ENCODE measurements at places on chromosomes 5 and 9.

DNA sequence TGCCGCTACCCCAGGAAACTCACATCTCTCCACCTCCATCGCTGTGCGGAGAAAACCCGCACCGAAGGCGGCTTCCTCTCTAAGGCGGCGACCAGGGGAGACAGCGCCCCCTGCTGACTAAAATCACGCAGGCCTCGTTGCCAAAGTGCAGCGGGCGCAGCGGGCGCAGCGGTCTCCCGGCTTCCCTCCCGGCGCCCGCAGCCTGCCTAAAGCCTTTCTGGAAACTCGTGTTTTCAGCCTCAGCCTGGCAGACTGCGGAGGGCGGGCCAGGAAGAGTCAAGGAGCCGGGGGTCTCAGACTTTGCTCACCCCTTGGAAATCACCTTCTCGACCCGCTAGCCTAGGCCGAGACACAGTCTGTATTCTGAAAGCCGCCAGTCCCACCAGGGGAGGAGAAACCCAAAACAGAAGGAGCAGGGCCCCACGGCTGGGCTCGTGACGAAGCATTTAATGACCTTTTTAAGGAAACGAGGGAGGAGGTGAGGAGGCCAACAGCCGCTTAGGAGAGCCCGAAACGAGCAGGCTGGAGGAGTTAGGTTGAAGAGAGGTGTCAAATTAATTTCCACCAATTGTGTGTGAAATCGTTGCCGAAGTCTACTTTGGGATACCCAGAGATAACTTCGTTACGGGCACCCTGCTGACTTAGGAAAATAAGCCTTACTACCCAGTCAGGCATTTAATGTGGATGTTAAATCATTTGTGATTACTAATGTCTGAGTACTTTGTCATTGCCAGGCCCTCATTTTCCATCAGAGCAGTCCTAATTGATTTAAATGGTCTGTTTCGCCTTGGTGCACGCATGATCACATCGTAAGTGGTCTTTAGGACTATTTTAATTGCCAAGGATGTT lies 7.3 kb upstream of the FOXB2 start:
- DNase-seq = peak; percentile 49

GRCh38 chr5:93071710-93072109 lies 509.3 kb downstream of the NR2F1-AS1 start:
- DNase-seq = no peak

GRCh38 chr9:90342607-90343006 lies 300.0 kb downstream of the DIRAS2 start:
- DNase-seq = no peak

DNA sequence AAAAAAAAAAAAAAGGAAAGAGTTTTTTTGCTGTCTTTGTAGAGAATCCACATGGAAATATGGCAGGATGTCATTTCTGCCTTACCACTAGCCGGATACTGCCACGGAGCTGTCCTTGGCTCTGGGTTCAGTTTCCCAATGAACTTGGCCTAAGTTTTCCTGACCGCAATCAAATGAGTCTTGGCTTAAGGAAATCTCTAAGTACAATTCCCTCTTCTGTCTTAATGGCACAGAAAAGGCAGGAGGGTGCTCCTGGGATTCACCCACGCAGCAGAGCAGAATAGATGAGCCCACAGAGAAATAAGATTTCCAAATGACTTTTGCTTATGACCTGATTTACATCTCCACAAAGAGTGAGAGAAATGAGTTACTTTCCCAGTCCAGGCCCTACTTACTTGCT lies 284.0 kb upstream of the VLDLR start:
- DNase-seq = no peak

- DNase-seq = no peak
These were observed 33.9 kb downstream of the SH3PXD2B start for GRCh38 chr5:172420235-172420939.

DNA sequence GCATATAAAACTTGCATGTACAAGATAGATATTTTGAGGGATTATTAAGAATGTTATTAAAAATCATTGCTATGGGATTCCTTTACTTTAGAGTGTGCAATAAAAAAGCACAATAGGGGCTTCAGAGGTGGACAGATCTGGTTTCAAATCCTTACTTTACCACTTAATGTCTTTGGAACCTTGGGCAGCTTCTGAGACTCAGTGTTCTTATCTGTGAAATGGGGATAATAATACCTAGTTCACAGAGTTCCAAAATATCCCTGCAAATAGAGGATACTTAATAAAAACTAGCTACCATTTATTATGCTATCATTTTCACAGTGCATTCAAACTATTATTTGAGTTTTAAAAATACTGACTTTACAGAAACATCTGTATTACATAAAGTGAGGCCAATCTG lies 23.3 kb upstream of the PANK3 start:
- no peak for DNase-seq

- DNase-seq = no peak
These were observed 203.1 kb upstream of the PPP1R2B start for GRCh38 chr5:156647034-156647451.

- DNase-seq = no peak
These were observed 65.0 kb upstream of the FCN2 start for GRCh38 chr9:134815435-134816214.

- DNase-seq = no peak
These were observed 10.2 kb upstream of the ERMP1 start for GRCh38 chr9:5842929-5843793.

DNA sequence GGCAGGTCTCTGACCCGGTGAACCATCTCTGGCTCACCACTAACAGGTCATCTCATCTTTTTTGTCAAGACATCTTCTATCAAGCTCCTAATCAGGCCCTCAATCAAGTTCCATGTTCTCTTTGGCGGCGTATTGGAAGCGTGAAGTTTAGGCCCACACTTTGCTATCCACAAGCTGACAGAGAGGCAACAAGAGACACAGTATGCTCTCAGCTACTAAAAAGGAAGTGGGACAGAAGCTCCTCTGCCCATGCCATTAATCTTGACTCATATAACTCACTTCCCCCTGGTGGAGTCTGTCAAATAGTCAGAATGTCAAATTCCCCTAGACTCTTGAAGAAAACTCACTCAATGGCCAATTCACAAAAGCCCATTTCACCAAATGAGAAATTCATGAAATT lies 77.6 kb upstream of the TMC1 start:
- no peak for DNase-seq

GRCh38 chr5:97425511-97425910 lies 242.5 kb upstream of the RIOK2 start:
- DNase-seq = no peak

- DNase-seq = no peak
These were observed 9.0 kb upstream of the EDF1 start for GRCh38 chr9:136875155-136875554.

GRCh38 chr9:136541709-136542108 lies 4.1 kb downstream of the NOTCH1 start:
- DNase-seq = no peak

- DNase-seq = no peak
These were observed 110.9 kb downstream of the FOXD1 start for GRCh38 chr5:73337586-73338255.

- DNase-seq = no peak
These were observed 28.3 kb downstream of the ALG2 start for GRCh38 chr9:99193466-99193821.

GRCh38 chr9:77997611-77998284 lies 33.9 kb downstream of the GNAQ start:
- DNase-seq = no peak

DNA sequence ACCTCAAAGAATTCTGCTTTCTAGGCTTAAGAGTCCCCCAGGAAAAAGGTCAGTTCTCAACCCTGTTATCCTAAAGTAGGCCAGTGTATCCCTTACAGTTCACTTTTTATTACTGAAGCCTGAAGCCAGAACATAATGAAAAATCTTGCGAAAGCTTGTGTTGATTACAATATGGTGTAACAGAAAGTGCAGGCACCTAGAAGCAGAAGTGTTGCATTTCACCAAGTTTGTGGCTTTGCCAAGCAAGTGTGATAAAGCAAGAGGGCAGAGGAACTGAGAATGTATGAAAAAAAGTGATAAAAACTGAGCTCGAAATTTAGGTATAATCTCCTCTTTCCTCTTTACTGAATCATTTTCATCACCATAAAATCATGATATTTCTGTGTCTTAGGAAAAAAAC lies 26.2 kb downstream of the AGTPBP1 start:
- DNase-seq = no peak

DNA sequence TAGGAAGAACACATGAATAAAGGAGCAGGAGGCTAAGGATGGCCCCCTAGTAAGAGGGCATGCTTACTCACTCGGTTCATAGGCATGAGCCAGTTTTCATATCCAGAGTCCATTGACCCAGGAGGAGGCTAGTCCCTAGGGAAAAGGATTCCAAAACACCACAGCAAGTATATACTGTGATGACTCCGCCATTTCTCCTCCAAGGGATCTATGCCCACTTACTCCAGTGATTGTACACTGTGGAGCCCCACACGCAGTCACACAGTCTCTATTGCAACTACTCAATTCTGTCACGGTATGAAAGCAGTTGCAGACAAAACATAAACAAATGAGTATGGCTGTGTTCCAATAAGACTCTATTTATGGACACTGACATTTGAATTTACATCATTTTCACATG lies 117.7 kb upstream of the ALDH1B1 start:
- no peak for DNase-seq

DNA sequence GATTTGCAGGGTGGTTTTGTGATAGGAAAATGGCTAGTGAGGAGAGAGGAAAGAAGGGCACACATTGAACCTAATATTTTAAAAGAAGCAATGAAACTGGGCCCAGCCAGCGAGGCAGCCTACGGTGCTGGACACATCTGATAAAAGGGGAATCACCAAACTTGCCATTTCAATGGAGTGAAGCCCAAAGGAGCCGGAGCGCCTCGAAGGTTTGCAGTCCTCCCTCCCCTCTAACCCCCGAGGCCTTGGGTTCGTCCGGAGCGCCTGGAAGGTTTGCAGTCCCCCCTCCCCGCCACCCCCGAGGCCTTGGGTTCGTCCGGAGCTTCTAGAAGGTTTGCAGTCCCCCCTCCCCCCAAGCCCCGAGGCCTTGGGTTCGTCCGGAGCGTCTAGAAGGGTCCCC lies 132.6 kb downstream of the TENT4A start:
- DNase-seq = no peak

GRCh38 chr9:6351737-6352136 lies 23.6 kb downstream of the TPD52L3 start:
- no peak for DNase-seq

- DNase-seq = no peak
These were observed 12.8 kb downstream of the CEP72 start for GRCh38 chr5:624951-625230.

DNA sequence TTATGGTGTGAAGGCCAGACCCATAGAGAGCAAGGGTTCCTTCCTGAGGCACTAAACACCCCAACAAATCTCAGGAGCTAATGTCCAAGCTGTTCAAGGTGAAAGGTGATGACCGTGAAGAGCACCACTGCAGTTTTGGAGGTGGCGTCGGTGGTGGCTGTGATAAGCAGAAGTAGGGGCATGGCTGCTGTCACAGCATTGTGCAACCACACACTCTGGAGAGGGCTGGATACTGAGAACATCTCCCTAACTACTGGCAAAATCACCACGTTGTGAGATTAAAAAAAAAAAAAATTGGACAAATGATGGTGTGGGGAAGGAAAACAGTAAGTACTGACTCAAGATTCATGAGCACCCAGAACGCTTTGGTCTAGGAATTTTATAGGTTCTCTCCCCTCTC lies 156.5 kb downstream of the PJA2 start:
- no peak for DNase-seq

DNA sequence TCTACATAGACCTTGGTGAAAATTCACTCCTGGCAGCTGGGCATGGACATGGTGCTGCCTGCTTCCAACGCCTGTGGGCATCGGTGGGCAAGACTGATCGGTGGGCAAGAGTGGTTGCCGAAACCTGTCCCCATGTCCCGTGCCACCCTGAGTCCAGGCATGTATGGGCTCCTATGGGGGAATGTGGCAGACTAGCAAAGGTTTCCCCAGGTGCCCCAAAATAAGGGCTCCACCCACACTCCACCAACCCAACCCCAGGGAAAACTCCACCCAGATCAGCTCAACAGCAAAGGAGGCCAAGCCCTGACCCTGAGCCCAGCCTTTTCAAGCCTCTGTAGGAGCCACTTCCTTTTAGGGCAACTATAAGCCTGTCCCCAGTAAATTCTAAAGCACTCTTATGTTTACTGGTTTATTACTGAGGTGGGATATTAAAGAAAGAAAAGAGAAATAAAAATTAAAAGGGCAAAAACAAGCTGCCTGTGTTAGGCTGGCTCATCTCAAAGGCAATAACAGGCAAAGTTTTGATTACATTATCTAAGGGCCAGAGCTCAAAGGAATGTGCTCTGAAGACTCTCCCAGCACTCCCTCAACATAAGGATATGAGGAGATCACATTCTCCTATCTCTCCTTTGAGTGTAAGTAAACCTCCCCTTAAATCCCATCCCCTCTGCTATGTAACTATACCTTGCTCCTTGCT lies 8.9 kb upstream of the SPATA31E1 start:
- no peak for DNase-seq

DNA sequence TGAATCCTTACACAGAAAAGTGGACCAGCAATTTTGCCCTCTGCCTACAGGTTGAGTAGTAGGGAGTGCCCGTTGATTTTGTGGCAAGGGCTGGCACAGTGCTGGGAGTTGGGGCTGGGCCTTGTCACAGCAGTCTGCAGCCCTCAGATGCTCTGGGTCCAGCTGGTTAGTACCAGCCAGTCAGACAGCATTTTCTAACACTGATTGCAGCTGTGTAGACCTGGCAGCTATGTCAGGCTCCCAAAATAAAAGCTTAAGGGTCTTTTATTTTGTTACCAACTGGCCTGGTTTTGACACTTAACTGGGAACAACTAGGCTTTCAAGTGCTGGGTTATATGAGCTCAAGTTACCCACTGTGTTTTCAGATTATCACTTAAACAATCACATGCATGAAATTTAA lies 57.7 kb downstream of the MAT2B start:
- no peak for DNase-seq

- no peak for DNase-seq
These were observed 28.9 kb downstream of the FYB1 start for GRCh38 chr5:39190311-39191102.

GRCh38 chr5:3024126-3024525 lies 272.6 kb upstream of the IRX2 start:
- DNase-seq = no peak

GRCh38 chr9:94690344-94690743 lies 36.2 kb upstream of the AOPEP start:
- no peak for DNase-seq

DNA sequence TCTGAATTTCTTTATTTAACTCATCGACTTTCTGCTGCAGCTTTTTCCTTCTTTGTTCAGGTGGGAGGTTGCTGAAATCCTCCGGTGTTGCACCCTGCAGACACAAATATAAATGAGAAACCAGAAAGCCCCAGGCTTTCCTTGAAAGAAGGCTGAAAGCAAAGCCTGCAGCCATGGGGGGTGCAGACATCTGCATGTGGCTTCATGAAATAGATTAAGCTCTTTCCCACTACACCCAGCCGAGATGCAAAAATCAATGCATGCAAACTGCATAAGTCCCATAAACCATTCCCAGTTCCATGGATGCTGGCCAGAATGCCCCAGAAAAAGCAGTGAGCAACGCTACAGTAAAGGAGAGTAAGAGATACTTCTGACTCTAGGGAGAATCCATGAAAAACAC lies 73.6 kb downstream of the USP20 start:
- no peak for DNase-seq

DNA sequence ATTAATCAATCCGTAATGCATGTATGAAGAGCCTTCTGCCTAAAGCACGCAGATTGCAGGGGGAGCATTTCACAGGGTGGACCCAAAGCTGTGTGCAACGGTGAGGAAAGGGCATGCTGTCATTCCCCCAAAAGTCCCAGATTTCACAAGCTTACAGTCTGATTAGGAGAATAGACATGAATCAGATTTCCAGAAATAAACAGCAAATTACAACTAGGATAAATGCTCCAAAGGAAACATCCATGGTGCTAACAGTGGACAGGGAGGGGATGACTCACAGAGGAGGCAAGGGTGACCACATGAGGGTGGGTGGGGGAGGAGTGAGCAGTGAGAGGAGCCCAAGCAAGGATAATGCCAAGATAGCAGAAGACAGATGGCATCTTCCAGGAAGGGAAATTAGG lies 258.4 kb upstream of the TAS2R1 start:
- no peak for DNase-seq

All from stimulated activated CD8-positive, alpha-beta memory T cell treated with anti-CD3 and anti-CD28 coated beads, Interleukin-7, amount 100 ng/mL, for 24 hours (primary cell).